ENCODE measurements at places on chromosomes 1 and 21.

GRCh38 chr1:222918801-222919477 lies 104.1 kb downstream of the DISP1 start:
- DNase-seq = no peak

DNA sequence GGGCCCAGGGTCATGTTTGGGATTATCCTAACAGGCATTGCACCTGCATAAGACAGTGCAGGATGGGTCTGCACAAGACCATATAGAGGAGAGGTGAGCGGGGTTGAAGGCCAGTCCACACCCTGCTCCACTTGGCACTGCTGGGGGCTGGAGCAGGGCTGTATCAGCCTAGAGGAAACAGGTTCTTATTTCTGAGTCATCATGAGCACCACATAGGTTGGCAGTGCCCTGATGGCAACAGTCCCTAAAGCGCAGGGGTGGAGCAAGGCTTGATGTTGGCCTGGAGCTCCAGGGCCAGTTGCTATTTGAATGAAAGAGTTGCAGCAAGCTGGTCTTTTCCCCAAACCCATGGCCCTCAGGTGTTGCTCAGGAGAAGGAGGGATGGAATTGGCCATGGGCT lies 29.8 kb upstream of the BMP8B start:
- DNase-seq = no peak

- DNase-seq = no peak
These were observed 3.1 kb downstream of the TFAP2E start for GRCh38 chr1:35576061-35576765.

GRCh38 chr1:47434051-47434842 lies 3.6 kb upstream of the FOXD2 start:
- no peak for DNase-seq

GRCh38 chr21:32520875-32521735 lies 64.2 kb downstream of the TCP10L start:
- no peak for DNase-seq

DNA sequence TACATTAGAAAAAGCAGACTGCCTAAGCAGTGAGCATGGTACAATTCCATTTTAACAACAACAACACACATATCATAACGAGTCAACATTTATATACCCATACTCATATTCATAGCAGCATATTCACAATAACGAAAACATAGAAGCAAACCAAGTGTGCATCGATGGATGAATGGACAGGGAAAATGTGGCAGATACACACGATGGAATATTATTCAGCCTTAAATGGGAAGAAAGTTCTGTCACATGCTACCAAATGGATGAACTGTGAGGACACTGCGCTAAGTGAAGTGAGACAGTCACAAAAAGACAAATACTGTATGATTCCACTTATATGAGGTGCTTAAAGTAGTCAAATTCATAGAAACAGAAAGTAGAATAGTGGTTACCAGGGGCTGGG lies 9.5 kb upstream of the MAN1C1 start:
- no peak for DNase-seq
